Activated CD4-positive, alpha-beta T cell treated with anti-CD3 and anti-CD28 coated beads, Interleukin-2, amount 50 U/mL, for 16 hours (primary cell): ENCODE measurements at places on chromosomes 7 and 10.

- no peak for DNase-seq
Observed at GRCh38 chr7:953547-954327, 743 bp downstream of the ADAP1 start.

- DNase-seq = no peak
Observed at GRCh38 chr10:113736576-113736975, 14.9 kb upstream of the PLEKHS1 start.

GRCh38 chr7:41002741-41003610 is 699.9 kb downstream of the INHBA start:
- DNase-seq = peak; percentile 35

DNA sequence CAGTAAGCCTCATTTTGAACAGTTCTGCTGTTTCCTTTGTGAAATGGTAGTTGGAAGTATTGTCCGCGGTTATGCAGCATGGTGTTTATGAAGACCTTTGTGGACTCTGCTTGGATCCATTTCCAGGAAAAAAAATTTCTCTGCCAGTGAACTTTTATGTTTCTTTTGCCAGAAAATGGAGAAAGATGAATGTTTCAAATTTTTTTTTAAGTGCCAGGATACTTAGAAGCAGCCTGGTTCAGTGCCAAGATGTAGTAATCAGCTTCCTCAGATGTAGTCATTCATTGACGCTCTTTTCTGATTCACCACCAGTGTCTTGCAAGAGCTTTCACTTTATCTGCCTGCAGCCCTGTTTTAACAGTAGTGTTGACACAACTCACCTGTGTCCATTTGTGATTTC is 258.2 kb downstream of the SDK1 start:
- DNase-seq = no peak

- DNase-seq = no peak
Observed at GRCh38 chr7:31340603-31341002, at the start of gene NEUROD6. Gene NEUROD6, minus strand, starts transcription at chr7:31340726. Its CDS starts 1,458 bp downstream, at chr7:31339268.

GRCh38 chr7:71691538-71691937 is 559.6 kb downstream of the GALNT17 start:
- DNase-seq = no peak

- no peak for DNase-seq
Observed at GRCh38 chr7:143147070-143147469, 15.2 kb downstream of the PIP start.

DNA sequence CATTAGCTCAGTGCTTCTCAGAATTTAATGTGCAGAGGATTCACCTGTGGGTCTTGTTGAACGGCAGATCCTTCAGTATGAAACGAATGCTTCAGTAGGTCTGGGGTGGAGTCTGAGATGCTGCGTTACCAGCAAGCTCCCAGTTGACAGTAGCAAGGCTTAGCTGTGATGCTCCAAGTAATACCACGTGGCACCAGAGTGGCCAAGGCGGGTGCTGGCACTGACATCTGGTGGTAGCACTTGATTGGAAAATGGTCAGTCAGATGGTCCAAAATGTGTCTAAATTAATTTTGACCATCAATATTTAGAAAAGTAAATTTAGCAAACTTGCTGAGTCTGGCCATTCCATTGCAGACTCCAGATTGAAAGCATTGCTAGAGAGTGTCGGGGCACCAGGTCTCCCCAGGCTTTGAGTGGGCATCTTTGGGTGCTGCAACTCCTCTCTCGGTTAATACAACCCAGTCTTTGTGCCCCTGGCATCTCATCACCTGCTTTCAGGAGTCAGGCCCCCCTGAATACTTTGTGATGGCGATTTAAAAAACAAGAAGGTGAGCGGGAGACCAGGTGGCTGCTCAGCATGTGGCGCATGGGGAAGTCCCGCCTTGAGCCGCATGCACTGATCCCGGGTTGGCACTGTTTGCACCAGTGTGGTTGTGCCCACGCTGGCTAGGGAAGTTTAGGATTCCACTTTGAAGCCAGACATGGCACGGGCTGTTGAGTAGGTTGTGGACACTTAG is 130.1 kb downstream of the NT5C2 start:
- no peak for DNase-seq

DNA sequence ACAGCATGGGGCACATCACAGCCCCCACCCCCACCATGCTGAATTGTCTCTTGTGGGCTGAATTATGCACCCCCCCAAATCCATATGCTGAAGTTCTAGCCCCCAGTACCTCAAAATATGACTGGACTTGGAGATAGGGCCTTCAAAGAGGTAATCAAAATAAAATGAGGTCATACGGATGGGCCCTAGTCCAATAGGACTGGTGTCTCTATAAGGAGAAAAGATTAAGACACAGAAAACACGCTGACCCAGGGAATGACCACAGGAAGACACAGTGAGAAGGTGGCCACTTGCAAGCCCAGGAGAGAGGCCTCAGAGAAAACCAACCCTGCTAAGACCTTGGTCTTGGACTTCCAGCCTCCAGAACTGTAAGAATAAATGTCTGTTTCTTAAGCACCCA is 106.4 kb upstream of the ARID5B start:
- DNase-seq = no peak
